ENCODE measurements at places on chromosomes 5 and 9. TPM values are rescaled to one million over a fixed set of nuclear protein-coding genes. Genes with fewer than 3 reads are reported as not detected.

CCL27 gene
- total RNA-seq = 1.0 TPM

DNA sequence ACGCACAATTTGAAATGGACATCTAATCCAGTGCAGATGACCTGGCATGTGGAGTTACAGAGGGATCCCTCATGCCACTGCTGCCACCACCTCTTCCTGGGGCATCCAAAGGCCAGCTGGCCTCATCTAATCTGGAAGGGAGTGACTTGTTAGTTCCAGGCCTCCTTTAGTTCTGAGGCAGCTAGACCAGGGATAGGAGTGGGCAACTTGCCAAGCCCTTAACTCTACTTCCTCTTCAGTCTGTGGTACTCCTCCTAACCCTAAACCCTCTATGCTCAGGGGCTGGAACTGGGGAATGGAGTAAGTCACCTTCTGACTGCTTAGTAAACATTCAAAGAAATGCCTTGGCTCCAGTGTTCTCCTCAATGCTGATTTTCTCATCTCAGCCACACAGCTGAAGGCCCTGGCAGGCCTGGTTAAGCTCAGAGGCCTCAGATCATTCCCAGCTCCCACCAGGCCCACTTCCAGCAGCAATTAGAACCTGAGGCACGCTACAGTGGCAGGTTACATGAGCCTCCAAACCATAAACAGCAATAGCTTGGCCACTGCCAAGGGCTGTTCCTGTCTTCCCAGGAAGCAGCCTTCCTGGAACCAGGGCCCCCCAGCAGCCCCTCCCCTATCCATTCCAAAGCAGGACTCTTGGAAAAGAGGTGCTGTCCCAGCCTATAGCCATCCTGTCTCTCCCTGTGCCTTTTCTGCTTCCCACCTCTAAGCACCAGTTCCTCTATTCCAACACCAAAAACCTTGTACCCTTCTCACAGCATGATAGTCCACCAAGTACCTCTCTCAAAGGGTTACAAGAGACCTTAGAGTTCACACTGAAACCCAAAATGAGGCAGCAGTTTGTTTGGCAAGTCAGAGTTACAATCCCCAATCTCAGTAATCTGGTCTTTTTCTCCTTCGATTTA, 2.0 kb downstream of the EIF4EBP3 start:
- DNase-seq = no peak

GRCh38 chr5:168039566-168040248, 251.7 kb upstream of the WWC1 start:
- no peak for DNase-seq

DNA sequence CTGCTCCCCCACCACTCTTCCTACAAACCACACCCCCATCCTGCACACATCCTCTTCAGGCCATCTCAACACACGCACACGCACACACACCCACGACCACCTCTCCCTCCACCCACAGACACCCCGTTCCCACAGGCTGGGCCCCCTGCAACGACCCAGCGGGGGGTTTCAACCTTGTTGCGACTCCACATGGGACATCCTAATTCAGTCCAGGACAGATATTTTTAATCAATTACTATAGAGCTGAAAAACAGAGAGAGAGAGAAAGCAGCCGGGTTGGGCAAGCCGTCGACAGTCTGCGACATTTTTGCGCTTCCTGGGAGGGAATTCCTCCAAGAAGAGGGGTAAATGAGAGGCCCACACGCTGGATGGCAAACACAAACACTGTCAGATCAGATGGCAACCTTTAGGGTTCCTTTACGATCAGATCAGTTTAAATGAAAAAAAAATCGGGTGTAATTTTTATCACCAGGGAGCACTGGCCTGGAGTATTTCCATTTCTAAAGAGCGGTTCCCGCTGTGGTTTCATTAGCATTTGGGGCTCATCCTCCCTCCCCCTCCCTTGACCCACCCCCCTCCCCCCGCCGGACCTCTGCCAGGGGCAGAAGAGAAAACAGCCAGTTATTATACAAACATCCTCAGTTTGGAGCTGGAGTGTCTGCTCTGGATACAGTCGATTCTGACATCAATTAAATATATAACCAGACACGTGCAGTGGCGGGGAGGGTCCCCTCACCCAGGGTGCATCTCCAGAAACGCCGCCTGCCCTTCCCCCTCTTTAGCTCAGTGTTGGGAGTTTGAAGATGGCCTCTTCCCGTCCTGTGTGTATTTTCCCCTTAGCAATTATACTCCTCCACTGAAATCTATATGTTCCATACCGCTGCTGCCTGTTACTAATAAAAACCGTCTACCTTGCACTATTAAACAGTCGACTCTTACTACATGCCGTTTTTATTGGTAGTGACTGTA, 2.3 kb upstream of the IRX2 start:
- DNase-seq = no peak

Data from HCT116 (cell line).